ENCODE measurements at places on chromosomes 5 and 9.

DNA sequence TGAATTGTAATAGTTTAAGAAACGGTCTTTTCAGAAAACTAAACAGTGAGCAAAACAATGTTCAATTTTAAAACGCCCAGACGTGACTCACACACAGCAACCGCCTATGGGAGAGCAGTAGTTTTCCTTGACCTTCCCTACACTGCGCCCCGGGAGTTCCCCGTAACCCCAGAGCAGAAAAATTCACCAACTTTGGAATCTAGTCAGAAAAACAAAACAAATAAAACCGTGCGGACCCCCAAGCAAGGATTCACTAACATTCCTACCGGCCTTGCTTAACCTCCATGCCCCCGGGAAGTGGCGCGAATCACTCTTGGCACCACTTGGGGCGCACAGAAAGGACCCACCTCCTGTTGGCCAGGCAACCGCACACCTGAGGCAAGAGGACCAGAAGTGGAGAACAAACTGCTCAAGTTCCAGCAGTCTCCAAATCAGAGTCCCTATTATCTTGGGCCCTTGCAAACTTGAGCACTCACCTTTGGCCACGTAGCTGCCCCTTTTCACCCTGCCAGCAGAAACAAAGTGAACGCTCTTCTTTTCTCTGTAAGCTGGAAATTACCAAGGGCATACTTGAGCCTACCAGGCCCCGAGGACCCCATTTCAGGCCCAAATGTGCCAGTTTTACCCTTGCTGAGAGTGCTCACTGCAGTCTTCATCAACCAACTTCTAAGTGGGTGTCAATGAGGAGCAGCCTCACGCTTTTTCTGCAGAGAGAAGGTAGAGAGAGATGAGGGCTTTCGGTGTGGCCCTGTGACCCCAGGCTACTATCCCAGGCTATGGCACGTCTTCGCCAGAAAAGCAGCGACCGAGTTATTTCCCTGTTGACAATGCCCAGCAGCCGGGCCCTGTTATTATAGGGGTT lies 189.7 kb downstream of the MEF2C start:
- no peak for DNase-seq

GRCh38 chr9:112422417-112423148 lies 42.7 kb downstream of the HSDL2 start:
- no peak for DNase-seq

DNA sequence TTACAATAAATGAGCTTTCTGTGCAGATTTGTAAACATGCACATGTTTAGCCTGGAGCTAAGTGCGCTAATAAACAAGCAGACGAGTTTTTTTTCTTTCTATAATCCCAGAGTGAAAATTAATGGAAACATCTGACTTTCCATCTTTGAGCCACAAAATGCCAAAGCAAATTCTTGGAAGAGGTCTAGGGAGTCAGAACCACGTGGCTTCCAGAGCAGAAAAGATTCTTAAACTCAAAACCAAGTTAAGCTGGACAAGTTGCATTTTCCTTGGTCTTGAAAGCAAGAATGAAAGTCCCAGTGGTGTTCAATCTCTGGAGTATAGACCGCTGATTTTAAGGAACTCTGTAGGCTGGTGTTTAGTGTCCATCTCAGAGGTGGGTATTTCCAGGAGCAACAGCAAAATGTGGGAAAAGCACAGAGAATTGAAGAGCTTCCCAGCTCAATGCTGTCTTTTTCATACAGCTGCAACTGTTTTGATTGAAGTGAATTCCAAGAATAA lies 71.4 kb downstream of the MYO10 start:
- no peak for DNase-seq

- no peak for DNase-seq
Measured at GRCh38 chr5:83636156-83636555, 84.5 kb downstream of the HAPLN1 start.

DNA sequence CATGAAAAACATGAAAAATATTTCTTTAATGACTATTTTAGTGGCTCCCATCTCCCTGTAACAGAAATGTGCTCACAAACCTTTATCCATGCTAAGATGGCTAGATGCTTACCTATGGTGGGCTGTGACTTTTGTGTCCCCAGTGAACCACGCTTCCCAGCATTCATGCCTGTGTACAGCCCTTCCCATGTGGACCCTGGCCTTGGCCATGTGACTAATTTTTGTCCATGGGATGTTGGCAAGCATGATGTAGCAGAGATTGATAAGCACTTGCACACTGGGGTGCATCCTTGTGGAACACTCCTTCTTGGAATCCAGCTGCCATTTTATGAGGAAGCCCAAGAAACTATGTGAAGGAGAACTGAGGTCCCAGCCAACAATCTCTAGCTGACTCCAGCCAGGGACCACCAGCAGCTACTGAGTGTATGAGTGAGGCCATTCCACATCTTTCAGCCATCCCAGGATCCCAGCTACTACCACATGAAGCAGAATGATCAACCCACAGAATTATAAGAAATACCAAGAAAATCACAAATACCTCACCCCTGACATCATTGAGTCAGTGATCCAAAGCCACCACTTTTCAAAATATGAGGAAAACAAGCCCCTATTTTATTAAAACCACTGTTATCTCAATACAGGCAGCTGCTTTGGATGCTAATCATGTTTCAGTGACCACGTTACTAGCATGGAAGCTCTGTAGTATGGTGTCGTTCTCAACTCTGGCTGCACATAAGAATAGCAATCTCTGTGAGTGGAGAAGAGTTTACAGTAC lies 16.1 kb upstream of the RAI14 start:
- DNase-seq = no peak
